ENCODE measurements at places on chromosomes 6 and 20.

DNA sequence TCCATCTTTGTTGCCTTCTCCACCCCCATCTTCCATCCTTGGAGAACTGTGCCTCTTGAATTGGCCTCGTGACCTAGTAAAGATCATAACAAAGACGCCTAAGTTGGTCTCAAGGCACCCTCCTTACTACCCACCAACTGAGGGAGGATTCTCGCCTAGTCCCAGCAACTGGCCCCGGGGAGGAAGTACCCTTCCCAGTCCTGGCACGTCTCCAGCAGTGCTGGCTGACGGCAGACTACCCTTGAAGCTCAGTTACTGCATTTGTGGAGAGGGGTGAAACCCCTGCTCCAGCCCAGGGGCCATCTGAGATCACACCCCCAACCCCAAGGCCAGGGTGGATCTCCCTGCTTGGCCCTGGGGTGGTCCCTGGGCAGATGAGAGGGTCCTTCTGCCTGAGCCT, 2.1 kb upstream of the OSBPL2 start:
- no peak for DNase-seq

DNA sequence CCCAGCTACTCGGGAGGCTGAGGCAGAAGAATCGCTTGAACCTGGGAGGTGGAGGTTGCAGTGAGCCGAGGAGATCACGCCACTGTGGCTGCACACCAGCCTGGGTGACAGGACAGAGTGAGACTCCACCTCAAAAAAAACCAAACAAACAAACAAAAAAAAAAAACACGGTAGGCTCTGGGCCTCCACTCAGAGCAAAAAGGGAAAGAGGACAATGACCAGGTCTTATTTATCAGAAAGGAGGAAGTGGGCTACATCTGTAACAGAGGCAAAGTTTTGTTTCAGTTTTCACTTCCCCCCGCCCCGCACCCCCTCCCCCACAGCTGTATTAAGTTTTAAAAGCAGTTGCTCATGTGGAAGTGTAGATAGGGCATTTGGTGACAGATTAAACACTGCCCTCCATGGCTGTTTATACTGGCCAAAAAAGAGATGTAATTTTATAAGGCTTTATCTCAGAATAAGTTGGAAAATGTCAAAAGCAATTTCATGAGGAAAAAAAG, 114.6 kb downstream of the RCAN2 start:
- peak; percentile 79 for DNase-seq

- peak; percentile 48 for DNase-seq
Measured at GRCh38 chr6:90241229-90241880, 55.3 kb downstream of the BACH2 start.

- no peak for DNase-seq
Measured at GRCh38 chr6:144696610-144697368, 411.7 kb downstream of the UTRN start.

- DNase-seq: no peak
Measured at GRCh38 chr6:18584372-18584771, 197.2 kb downstream of the RNF144B start.

- DNase-seq: peak; percentile 85
Measured at GRCh38 chr20:62156592-62157386, 13.2 kb downstream of the SS18L1 start.

DNA sequence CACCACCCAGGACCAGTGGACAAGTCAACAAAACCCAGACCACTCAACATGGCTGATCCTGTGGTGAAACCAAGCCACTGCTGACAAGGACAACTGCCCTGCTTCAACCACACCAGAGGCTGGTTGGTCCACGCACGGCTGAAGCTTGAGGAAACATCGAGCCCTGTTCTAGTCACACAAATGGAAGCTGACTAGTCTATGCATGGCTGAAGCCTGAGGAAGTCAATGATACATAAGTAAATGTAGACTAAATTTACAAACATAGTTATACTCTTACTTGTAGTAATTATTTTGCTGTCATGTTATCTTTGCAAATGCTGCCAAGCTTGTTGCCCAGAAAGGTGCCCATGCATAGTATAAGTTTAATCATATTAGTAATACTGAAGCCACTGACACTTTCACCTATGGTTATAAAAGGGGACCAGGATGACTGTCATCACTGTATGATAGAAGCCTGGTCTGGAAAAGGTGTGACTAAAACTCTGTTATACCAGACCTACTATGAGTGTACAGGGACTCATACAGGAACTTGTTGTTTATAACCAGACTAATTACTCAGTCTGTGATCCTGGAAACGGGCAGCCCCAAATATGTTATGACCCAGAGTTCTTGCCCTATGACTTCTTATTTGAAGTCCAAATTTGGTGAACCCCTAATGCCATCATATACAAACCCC, 5.6 kb downstream of the IL22RA2 start:
- DNase-seq: no peak

GRCh38 chr6:120279466-120280167, 930.1 kb upstream of the MAN1A1 start:
- no peak for DNase-seq

GRCh38 chr6:146950351-146950835, 253.8 kb upstream of the STXBP5 start:
- DNase-seq: peak; percentile 65

GRCh38 chr20:37567331-37567665, 39.6 kb upstream of the BLCAP start:
- no peak for DNase-seq

DNA sequence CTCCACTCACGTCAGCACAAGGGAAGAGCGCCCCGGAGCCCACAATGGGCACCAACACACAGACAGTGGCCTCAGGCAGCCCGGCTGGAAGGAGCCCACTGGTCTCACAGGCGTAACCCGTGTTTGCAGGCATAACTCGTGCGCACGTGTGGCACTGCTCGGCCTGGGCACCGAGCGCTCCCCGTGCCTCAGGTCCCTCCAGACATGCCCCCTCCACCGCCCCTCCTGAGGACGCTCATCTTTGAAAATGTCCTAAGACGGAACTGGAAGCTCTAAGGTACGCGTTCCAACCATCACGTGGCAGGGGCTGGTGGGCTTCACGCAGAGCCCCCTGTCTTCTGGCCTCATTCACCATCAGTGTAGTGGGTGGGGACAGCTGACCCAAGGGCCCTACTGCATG, 44.6 kb downstream of the SSR1 start:
- DNase-seq: no peak

DNA sequence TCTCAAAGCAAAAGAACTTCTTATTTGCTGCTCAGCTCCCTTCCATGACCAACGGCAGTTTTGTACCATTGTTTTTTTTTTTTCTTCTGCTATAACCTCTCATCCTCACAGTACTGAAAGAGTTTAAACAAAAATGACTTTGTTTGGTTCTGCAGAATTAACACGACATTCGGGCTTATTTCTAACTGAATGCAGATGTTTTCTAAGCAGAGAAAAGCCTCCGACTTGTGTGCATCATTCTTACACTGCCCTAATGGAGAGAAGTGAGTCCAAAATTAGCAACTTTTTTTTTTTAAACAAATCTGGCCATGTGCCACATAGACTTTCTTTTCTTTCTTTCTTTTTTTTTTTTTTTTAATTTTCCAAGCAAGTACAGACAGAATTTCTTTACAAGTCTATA, 382.7 kb downstream of the HDGFL1 start:
- no peak for DNase-seq

GRCh38 chr6:154542747-154543146, 32.3 kb upstream of the CNKSR3 start:
- no peak for DNase-seq

- no peak for DNase-seq
Measured at GRCh38 chr20:63380346-63380870, 19.3 kb upstream of the CHRNA4 start.

DNA sequence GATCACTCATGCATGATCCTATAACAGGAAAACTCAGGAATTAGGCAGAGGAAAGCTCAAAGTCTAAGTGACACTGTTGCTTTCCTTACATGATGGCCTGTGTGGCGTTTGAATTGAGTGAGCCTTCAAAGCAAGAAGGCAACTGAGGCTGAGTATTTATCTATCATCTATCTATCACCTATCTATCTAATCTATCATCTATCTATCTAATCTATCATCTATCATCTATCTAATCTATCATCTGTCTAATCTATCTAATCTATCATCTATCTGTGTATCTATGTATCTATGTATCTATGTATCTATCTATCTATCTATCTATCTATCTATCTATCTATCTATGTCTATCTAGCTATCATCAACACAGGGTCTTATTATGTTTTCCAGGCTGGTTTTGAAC, 41.8 kb upstream of the BCLAF1 start:
- DNase-seq: no peak

DNA sequence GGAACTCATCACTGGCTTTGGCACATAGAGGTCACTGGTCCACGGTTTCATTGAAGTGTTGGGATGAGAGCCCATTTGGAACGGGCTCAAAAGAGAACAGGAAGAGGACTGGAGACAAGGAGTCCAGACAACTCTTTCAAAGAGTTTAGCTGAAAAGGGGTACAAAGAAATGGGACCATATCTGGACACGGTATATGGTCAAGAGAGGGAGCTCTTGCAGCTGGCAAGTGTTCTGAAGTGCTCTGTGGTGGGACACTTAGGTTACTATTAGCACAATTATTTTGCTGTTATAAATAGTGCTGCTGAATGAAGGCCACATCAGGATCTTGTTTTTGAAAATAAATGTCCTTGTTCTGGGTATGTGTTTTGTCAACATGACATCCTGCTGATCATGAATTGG, 4.6 kb downstream of the SGK2 start:
- peak; percentile 62 for DNase-seq

GRCh38 chr6:25503686-25504085, 148.3 kb upstream of the SCGN start:
- DNase-seq: no peak

GRCh38 chr6:163897030-163897429, 482.5 kb downstream of the QKI start:
- no peak for DNase-seq

DNA sequence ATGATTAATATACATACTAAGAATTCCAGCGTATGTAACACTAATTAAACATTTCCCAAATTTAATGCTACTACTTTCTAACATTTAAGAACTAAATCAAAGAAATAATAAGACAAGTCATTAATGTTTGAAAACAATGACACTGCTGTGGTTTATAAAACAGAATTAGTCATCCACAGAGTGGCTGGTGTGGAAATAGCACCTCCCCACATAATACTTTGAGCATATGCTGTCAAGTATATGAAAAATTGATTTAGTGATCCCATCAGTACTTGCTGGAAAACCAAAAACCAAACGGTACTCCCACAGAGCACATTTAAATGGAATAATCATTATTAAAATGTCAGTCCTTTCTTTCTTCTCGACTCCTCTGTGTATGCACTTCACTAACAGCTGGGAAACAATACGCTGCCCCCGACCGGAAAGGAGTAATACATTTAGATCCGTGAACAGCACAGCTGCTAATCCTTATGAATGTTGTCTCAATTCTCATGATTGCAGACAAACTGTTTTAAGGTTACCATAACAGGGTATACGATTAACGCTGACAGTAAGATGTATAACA, 78.4 kb downstream of the PREP start:
- no peak for DNase-seq

DNA sequence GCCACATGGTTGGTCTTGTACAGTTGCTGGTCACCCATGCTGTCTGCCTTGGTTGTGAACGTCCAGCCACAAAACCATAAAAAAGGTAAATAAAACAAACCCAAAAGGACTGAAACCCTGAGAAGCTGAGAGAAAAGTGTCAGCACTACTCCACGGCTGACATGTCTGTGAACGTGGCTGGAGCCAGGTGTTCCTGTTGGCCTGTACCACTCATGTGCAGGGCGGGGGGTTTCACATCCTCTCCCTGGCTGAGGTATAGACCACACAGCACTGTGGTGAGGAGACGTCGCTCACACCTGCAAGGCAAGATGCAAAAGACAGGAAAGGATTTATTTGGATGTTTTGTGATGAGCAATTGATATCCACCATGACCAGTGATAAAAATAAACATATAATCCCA, 51.9 kb upstream of the MRPS10 start:
- DNase-seq: no peak

DNA sequence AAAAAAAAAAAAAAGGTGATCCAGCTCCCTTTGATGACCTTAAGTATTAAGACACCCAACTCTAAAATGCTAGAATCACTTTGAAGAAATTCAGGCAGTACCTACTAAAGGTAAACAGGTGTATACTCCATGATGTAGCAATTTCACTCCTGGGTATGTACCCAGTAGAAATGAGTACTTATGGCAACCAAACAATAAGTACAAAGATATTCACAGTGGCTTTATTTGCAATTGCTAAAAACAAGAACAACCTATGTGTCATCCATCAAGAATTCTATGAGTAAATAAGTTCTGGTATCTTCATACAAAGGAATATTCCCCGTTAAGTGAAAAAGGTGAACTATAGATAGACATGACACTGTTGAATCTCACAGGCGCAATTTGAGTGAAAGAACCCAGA, 29.4 kb downstream of the MDGA1 start:
- DNase-seq: no peak

DNA sequence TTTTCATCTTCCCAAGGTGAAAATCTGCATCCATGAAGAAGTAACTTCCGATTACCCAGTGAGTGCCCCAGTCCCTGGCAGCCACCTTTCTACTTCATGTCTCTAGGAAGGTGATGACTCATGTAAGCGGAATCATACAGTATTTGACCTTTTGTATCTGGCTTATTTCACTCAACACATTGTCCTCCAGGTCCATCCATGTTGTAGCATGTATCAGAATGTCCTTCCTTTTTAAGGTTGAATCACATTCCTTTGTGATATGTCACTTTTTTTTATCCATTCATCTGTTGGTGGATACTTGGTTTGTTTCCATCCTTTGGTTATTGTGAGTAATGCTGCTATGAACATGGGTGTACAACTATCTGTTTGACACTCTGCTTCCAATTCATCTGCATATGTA, 176.3 kb upstream of the CDYL start:
- no peak for DNase-seq

GRCh38 chr20:4869290-4870193, 131.8 kb downstream of the SLC23A2 start:
- DNase-seq: peak; percentile 38

GRCh38 chr20:33948480-33948879, 45.2 kb upstream of the RALY start:
- DNase-seq: no peak

DNA sequence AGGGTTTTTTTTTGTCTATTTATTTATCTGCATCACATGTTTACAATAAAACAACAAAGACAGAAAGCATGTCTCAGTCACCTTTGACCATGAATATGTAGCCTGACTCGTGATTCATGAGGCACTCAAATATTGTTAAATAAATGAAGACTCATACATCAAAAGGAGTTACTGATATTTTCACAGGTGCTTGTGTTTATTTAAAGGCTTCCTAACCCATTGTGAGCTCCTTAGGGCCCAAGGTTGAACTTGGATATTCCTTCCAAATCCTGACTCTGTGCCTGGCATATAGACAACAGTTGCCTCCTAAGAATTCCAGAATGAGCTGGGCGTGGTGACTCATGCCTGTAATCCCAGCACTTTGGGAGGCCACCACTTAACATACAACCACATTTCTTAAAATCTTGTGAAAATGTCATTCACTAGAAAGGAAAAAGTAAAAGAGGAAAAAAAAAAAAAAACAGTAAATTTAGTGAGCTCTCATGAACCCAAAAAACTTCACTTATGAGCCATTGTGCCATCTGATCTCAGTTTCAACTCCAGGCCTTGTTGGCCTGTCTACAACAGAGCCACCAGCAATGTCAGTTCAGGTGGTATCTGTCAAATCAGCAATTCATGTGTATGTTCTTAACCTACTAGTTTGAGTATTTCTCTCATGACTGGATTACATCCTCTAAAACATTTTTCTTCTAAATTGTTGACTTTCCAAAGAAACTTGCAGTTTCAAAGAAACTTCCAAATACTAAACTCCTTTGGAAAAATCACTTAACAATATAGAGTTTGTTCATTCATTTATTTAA, 162.7 kb upstream of the MARCKS start:
- no peak for DNase-seq

- DNase-seq: no peak
Measured at GRCh38 chr6:19137505-19137904, 699.7 kb upstream of the ID4 start.
